ENCODE measurements at places on chromosomes 12 and 14. TPM values are rescaled to one million over a fixed set of nuclear protein-coding genes. Genes with fewer than 3 reads are reported as not detected.

The ACOT2 gene
- 16.2 TPM for total RNA-seq

The TEX22 gene
- 0.13 TPM for total RNA-seq

The MANSC4 gene
- not detected for total RNA-seq

The SRGAP1 gene
- total RNA-seq, result 1.8 TPM

- no peak for DNase-seq
Measured at GRCh38 chr14:103737432-103738045, 21.9 kb downstream of the ZFYVE21 start.

DNA sequence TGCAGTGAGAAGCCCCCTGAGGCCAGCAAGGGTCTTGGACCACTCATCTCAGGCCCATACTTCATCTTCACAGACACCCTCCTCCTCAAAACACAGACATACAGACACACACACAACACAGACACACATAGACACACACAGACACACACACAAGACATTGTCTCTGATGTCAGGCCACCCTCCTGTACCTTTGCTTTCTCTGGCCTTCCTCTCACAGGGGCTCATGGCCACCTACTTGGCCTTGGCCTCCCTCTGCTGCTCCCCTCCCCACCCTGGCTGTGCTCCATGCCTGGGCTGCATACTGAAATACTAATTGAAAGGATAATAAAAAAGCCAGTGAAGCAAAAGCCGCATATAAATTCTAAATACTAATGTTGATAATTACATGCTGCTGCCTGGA lies 1.6 kb upstream of the SYNDIG1L start:
- DNase-seq, result no peak

- peak; percentile 26 for DNase-seq
Measured at GRCh38 chr12:50401500-50402081, 906 bp downstream of the LARP4 start.

DNA sequence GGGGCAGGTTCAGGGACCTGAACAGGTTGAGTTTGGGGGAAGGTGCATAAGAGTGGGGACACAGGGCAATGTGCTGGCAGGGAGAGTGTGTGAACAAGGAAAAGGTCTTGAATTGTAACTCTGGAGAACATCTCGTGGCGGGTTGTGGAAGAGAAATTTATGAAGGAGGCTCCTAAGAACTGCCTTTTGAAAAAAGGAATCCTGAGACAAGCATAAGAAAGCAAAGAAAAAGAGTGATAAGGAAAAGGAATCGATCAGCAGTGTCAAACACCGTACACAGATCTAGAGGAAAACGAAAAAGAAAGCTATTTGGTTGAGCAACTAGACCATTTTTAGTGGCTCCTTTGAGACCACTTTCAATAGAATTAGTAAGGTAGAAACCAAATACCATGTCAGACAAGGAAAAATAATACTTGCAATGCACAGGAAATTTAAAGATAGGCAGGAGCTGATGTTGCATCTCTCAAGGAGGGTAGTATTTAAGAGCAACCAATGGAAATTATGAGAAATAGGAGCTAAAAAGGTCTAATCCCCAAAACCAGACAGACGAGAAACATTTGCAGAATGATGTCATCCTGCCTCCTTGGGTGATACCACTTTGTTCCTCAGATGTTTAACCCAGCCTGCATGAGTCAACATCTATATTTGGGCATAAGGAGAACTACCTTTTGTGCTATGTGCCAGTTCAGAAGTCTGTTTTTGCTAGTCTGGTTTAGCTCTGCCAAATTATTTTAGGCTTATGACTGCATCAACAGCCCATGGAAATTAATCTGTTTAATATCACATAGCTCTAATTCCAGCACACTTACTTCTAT lies 64.5 kb upstream of the STK38L start:
- DNase-seq, result peak; percentile 62

DNA sequence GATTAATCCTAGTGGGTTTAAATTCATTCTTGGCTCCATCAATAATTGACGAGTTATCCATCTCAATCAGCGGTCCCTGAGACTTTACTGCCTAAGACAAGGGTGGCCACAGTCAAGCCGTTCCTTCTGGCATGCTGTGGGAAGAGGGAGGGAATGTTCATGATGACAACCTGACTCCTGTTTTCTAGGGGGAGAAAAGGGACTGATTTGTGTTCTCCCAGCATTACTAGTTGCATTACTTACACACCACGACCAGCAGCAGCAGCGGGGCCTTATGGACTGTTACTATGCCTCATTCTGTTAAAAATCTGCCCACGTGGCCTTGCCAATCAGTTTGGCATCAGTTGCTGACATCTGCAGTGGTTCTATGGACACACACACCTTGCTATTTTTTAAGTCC lies 29.9 kb downstream of the PLEKHG7 start:
- DNase-seq, result no peak

DNA sequence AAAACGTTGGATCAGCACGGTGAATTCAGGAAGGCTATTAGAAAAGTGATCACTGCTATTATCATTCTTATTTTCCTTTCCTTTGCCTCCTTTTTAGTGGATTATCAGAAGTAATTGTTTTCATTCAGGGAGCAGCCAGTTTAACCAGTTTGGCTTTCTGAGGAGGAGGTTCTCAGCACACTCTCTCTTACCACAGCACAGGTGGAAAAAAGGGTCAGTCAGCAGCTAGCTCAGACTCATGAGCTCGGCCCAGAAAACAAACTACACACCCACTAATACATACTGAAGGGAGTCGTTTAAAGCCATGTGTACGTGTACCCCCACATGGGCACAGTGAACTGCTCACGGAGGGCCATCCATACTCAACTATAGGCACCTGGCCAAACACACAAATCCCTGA lies 23.2 kb upstream of the MAGOHB start:
- no peak for DNase-seq

DNA sequence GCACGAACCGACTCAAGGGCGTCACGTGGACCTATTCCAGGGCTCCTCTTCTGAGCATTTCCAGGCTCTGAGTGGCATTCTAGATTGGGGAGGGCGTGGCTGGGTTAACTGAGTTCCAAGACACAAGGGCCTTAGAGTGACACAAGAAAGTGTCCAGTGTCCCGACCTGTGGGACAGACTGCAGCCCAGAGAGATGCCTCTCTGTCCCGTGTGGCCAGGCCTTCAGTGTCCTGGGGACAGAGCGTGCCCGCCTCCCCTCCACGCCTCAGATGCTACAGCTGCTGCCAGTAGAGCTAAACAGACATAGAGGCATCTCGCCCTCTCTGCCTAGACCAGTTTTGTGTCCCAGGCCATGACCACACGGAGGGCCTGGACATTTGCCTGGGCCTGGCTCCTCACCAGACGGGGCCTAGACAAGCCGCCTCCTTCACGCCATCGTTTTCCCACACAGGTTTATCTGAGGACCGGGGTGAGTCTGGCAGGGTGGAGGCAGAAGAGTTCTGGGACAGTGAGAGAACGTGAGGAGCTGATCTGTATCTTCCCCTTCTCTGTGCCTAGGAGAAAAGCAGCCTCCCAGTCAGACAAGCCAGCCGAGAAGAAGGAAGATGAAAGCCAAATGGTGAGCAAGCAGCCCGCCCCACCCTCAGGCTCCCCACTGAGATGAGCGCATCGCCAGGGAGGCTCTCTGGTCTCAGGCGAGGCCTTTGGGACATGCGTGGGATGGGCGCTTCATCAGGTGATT lies 27.1 kb downstream of the DEGS2 start:
- no peak for DNase-seq

- no peak for DNase-seq
Measured at GRCh38 chr14:54787261-54787660, 115.4 kb downstream of the GCH1 start.

- no peak for DNase-seq
Measured at GRCh38 chr12:27504507-27504906, 19.5 kb upstream of the PPFIBP1 start.

- DNase-seq, result no peak
Measured at GRCh38 chr14:58353516-58354299, 42.0 kb upstream of the TOMM20L start.

Data from pulmonary artery endothelial cell (primary cell).